Myocyte (in vitro differentiated cells): ENCODE measurements at places on chromosomes 12 and 14. TPM values are rescaled to one million over a fixed set of nuclear protein-coding genes. Genes with fewer than 3 reads are reported as not detected.

PLD4 gene
- 0.10 TPM in 1 of 2 replicates, not detected in the other for total RNA-seq

PRR4 gene
- 0.43 and 1.7 TPM in 2 replicates for total RNA-seq

IGF1 gene
- total RNA-seq, result 0.24 and 0.26 TPM in 2 replicates

CS gene
- total RNA-seq, result 178 and 184 TPM in 2 replicates

PRICKLE1 gene
- total RNA-seq, result 12.3 and 15.6 TPM in 2 replicates

ATL1 gene
- 5.0 and 7.4 TPM in 2 replicates for total RNA-seq

GPRC5A gene
- total RNA-seq, result 0.42 and 1.4 TPM in 2 replicates

ANHX gene
- total RNA-seq, result not detected in 2 replicates

IL26 gene
- total RNA-seq, result not detected in 2 replicates

PLCZ1 gene
- total RNA-seq, result not detected in 2 replicates

VTI1B gene
- 38.4 and 41.6 TPM in 2 replicates for total RNA-seq

OTOGL gene
- 0.05 and 0.29 TPM in 2 replicates for total RNA-seq

RPL10L gene
- not detected in 2 replicates for total RNA-seq

NUAK1 gene
- total RNA-seq, result 40.7 and 66.7 TPM in 2 replicates

SDR9C7 gene
- total RNA-seq, result 0.16 TPM in 1 of 2 replicates, not detected in the other

TCL1B gene
- not detected in 2 replicates for total RNA-seq

KRT3 gene
- total RNA-seq, result not detected in 2 replicates

SLC2A14 gene
- not detected in 2 replicates for total RNA-seq

OR6C2 gene
- not detected in 2 replicates for total RNA-seq

PKP2 gene
- total RNA-seq, result 8.2 and 60.0 TPM in 2 replicates

KRT80 gene
- total RNA-seq, result 46.3 and 68.4 TPM in 2 replicates

SYCP3 gene
- 0.05 and 0.21 TPM in 2 replicates for total RNA-seq

AMDHD1 gene
- 0.16 TPM in 1 of 2 replicates, not detected in the other for total RNA-seq

OVCH1 gene
- total RNA-seq, result 0.10 and 0.64 TPM in 2 replicates

ADCK1 gene
- total RNA-seq, result 5.5 and 12.3 TPM in 2 replicates

PMCH gene
- total RNA-seq, result not detected in 2 replicates

BDKRB2 gene
- total RNA-seq, result 0.19 and 0.26 TPM in 2 replicates

KRT77 gene
- total RNA-seq, result not detected in 2 replicates

KRT2 gene
- not detected in 2 replicates for total RNA-seq

COQ5 gene
- 28.6 and 30.5 TPM in 2 replicates for total RNA-seq

SLC10A1 gene
- not detected in 2 replicates for total RNA-seq

TAS2R20 gene
- 0.68 and 2.1 TPM in 2 replicates for total RNA-seq

IL22 gene
- not detected in 2 replicates for total RNA-seq

GSC gene
- total RNA-seq, result not detected in 2 replicates

AQP5 gene
- total RNA-seq, result not detected in 2 replicates

MYO1H gene
- total RNA-seq, result not detected in 2 replicates

KRT75 gene
- total RNA-seq, result not detected in 2 replicates
